ENCODE measurements at places on chromosomes 7 and 10. TPM values are rescaled to one million over a fixed set of nuclear protein-coding genes. Genes with fewer than 3 reads are reported as not detected.
A peak's percentile ranks its signal among the peaks of the same experiment; 100 is the strongest.

DNA sequence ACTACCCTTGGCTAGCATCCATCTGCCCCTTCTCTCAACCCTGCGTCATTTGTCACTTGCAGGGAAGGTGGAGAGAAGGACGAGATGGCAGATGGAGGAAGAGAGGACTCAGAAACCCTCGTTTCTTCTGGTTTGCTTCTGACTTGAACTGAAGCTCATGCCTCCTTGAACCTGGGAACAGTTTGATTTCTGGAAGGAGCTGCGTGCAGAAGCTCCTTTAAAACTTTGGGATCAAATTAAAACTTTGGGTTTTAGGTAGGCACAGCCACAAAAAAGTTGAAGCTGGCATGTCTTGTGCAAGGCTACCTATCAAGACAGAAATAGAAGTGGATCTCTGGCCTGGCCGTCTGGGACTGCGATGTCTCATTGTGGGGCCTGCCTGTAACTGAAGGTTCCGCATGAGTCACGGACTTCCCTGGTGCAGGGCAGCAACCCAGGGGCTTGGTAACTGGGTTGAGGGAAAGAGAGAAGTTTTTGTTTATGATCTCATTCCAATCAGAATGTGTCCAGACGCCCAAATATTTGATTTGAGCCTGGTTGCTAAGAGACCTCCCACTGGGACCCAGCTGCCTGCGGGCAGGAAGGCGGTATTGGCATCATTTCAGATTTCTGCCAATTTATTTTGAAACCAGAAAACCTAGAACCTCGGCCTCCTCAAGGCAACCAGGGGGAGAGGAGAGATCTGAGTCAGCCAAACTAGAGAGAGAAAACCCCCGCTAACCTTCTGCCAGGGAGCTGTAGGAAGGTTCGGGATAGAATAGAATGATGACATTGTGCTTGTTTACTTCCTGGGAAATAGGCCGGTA, 15.8 kb upstream of the CAMK1D start:
- H3K27me3 ChIP-seq, result no peaks in the 10 kb centered on the region
- no peak overlapping the region for H3K4me3 ChIP-seq
- no peak overlapping the region for H3K27ac ChIP-seq
- H3K4me1 ChIP-seq, result peaks cover 10% of the 10 kb centered on the region

DNA sequence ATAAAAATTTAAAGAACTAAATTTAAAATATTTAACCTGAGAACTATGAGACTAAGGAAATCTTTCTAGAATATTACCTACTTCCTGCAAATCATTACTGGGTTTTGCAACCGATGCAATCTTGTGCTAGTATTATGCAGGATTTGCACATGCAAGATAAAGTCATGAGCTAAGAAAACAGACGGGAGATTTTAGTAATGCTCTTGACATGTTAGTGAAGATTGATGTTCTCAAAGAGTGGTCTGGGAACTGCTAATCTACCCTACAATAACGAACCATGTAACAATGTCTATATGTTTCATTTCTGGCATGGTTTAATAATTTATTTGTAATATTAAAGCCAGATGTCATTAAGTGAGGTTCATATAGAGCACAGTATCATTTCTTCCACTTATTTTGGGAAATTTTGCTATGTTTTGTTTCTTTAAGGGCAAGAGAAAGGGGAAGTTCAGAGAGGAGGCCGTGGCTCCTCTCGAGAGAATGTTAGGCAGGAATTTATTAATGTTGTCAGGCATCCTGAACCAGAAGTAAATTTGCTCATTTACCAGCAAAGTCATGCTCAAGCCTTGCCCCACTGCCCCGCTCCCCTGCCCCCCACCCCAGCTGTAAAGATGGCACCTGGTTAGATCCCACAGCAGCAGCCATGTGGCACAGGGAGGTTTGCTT, 22.8 kb downstream of the LRRC17 start:
- peak overlapping the region; percentile 17 for H3K27ac ChIP-seq
- no peaks in the 10 kb centered on the region for H3K4me1 ChIP-seq
- DNase-seq, result no peak

DNA sequence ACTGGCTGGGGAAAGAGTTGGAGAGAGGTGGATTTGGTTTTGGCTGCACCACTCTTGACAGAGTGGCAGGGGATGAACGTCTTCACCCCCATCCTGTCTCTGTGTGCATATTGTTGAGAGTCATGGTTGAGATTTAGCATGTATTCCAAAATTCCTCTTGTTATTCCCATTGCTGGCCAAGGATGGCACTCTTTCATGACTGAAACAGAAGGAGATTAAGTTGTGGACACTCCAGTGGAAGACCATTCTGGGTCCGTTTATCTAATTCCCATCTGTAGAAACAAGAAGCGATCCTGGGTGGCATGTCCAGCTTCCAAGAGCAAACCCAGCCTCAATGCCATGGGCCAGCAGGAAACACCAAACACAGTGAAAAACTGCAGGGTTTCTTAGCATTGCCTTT, 469.0 kb upstream of the IGFBP3 start:
- H3K27ac ChIP-seq, result no peak overlapping the region
- H3K27me3 ChIP-seq, result no peaks in the 10 kb centered on the region
- no peak overlapping the region for H3K4me3 ChIP-seq
- no peaks in the 10 kb centered on the region for H3K4me1 ChIP-seq
- no peaks in the 10 kb centered on the region for H3K36me3 ChIP-seq
- no peak for DNase-seq

DNA sequence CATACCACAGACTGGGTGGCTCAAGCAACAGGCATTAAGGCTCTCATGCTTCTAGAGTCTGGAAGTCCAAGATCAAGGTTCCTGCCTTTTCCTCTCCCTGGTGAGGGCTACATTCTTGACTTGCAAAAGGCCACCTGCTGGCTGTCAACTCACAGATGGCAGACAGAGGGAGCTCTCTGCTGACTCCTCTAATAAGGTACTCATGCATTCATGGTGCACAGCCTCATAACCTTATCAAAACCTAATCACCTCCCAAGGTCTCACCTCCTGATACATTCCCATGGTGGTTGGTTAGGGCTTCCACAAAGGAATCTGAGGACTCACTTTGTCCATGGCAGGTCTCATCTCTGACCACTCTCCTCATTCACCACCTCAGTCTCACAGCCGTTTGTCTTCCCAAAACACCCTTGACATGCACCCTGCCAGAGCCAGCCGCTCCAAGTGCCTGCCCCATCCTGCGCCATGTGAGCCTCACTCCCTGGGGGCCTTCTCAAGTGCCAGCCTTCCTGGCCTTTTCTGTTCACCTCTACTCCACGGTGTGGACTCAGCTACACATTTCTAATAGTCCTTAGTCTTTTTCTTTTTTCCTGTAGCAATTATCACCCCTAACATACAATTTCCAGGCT, 400.3 kb upstream of the ADARB2 start:
- H3K4me1 ChIP-seq, result no peaks in the 10 kb centered on the region
- no peaks in the 10 kb centered on the region for H3K36me3 ChIP-seq
- H3K27me3 ChIP-seq, result no peaks in the 10 kb centered on the region
- no peak overlapping the region for H3K27ac ChIP-seq

DNA sequence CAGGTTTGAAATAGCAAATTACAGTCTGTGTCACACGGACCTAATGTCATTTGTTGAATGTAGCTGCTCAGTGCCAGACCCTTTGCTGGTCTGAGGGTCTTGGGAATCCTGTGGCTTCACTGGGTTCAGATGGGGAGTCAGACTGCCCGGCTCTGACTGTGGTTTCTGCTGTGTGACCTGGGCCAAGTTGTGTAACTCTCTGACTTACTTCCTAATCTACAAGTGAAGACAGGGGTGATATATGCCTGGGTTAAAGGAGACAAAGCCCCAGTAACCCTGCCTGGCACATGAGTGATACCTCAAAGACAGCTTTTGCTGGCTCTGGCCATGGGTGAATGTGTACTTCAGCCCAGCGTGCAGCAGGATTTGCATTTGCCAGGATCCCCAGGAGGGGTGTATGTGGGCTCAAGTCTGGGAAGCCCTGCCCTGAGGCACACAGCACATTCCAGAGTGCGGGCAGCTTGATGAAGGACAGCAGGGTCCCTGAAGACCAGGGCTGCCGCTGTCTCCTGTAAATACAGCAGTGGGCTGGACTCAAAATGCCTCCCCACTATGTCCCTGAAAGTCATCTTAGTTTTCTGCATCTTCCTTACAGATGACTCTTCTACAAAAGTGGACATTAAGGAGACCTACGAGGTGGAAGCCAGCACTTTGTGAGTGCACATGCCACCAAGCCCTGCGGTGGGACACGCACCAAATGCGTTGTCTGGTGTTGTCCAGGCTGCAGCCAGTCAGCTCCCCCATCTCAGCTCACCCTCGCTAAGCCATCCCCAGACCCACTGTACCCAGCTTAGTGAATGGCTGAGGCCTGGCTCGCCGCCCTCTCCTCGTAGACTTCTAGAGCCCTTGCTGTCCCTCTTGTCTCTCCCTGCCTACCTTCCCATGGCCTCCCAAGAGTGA, 16.4 kb downstream of the NACAD start:
- no peak overlapping the region for H3K4me3 ChIP-seq
- peaks cover 97% of the 10 kb centered on the region for H3K36me3 ChIP-seq
- no peaks in the 10 kb centered on the region for H3K4me1 ChIP-seq
- H3K27me3 ChIP-seq, result no peaks in the 10 kb centered on the region

DNA sequence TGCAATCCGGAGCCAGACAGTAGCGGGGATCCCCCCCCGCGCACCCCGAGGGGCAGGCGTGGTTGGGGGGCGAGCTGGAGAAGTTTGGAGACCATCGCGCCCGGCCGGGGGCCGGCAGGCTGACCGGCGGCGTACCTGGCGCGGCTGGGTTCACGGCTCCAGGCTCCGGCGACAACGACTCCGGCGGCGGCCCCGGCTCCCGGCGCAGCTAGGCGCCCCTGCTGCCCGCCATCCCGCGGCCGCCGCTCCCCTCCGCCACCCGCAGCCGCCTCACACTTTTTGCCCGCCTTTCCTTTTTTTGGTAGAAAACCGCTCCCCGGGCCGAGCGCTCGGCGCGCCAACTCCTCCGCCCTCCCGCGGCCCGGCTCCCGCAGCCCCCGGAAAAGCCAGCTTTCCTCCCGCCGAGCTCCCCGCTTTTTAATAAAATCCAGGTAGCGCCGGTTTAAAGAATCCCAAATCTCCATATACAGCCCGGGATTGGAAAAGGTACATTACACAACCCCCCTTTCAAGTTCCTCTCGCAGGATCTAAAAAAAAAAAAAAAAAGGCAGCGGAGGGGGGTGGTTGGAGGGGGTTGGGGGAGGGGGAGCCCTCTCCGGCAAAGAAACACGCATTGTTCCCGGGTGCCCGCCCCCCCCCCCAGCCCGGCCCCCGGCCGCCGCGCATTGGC, at the start of gene TNRC18:
TSS of gene TNRC18 (minus strand) at position 529 of the 670 bp plus-strand sequence. CDS start 2,588 bp downstream, outside the sequence.
- H3K27me3 ChIP-seq, result peaks cover 99% of the 10 kb centered on the region
- DNase-seq, result no peak
- peaks cover 43% of the 10 kb centered on the region for H3K4me1 ChIP-seq
- peak within 1 kb of the TSS; percentile 54 for H3K4me3 ChIP-seq

DNA sequence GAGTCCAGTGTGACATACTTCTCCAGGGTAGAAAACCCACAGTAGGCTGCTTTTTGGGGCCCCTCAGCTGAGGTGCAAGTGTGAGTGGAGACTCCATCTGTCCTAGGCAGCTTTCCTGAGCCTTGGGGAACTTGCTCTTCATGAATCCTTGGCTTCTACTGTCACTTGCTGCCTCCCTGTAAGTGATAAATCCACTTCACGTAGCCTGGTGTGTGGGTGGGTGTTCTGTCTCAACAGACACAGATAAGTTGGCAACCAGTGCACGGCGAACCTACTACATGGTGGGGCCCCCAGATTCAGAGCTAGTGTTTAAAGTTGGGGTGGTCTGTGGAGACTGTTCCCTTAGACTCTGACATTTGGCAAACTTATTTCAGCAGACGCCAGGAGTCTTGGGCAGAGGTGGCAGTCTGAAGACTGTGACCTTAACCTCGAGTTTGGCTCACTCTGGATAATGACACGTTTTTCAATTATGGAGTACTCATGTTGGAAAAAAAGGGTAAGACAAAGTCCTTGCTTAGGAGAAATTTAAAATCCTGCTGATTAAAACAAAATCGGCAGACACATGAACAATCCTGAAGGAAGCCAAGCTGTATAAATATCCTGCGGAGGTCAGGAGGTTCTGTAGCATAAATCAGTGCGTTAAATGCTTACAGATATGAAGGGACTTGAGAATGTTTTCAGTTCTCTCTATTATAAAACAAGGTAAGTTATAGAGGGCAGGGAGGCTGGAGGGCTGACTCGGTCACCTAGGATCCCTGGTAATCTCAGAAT, 376.9 kb downstream of the PHTF2 start:
- no peaks in the 10 kb centered on the region for H3K36me3 ChIP-seq
- no peaks in the 10 kb centered on the region for H3K4me1 ChIP-seq
- H3K4me3 ChIP-seq, result no peak overlapping the region
- H3K27ac ChIP-seq, result no peak overlapping the region
- no peaks in the 10 kb centered on the region for H3K27me3 ChIP-seq
- no peak for DNase-seq

DNA sequence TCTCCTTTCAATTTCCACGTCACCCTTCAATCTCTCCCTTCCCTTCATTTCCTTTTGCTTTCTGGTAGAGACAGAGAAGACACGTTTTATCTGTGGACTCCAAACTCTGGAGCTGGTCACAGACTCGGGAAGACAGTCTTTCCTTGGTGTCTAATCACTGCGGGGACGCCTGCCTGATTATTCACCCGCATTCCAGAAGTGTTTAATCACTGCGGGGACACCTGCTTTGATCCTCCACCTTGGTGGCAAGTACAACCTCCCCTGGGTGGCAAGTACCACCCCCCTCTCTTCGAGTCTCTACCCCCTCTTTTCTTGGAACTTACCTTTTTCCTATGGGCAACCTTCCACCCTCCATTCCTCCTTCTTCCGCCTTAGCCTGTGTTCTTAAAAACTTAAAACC, 15.3 kb upstream of the LRRC61 start:
- no peak overlapping the region for H3K4me3 ChIP-seq
- no peaks in the 10 kb centered on the region for H3K4me1 ChIP-seq
- H3K27me3 ChIP-seq, result no peaks in the 10 kb centered on the region
- no peak overlapping the region for H3K27ac ChIP-seq
- no peak for DNase-seq

DNA sequence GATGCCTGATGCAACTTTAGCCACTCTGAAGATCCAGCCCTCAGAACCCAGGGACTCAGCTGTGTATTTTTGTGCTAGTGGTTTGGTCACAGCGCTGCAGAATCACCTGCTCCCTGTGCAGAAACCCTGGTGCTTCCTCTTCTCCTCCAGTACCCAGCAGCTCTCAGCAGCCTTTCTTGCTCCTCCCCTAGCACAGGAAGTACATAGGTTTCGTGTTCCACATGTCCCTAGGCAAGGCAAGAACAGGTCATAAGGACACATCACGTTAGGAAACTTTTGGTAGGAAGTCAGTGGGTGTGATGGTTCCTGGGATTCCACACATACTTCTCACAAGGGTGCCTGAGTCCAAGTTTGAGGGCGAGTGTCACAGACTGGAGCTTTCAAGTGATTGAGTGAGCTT, 167.9 kb upstream of the PRSS1 start:
- H3K4me3 ChIP-seq, result no peak overlapping the region
- H3K4me1 ChIP-seq, result peaks cover 50% of the 10 kb centered on the region
- H3K27ac ChIP-seq, result peak overlapping the region; percentile 85
- H3K27me3 ChIP-seq, result no peaks in the 10 kb centered on the region

The ZNF117 gene
- total RNA-seq, result 7.6 TPM

The ANTXRL gene
- total RNA-seq, result 0.57 TPM

The CALD1 gene
- total RNA-seq, result 17.8 TPM

The OR2A5 gene
- total RNA-seq, result not detected

Measured in thymus (tissue), 14 donors.